Stimulated activated CD4-positive, alpha-beta T cell treated with anti-CD3 and anti-CD28 coated beads, Interleukin-1b, Interleukin-23, amount 100 ng/mL, for 24 hours (primary cell): ENCODE measurements at places on chromosomes 7 and 10.

DNA sequence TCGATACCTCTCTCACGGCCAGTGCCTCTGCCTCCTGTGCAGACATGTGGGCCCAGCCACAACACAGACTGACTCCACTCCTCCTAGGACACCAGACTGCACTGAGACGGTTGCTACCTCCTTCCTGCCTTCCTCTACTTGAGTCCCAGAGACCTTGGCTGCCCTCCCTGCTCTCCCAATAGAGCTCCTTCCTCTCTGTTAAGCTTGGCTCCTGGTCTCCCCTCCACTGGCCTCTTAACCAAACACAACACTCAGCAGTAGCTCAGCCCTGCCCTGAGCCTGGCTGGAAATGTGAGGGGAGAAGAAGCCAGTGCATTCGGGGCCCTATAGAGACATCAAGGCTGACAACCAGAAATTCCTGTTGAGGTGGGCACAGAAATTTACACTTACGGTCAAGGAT, 102.0 kb downstream of the HTR5A start:
- DNase-seq: no peak

DNA sequence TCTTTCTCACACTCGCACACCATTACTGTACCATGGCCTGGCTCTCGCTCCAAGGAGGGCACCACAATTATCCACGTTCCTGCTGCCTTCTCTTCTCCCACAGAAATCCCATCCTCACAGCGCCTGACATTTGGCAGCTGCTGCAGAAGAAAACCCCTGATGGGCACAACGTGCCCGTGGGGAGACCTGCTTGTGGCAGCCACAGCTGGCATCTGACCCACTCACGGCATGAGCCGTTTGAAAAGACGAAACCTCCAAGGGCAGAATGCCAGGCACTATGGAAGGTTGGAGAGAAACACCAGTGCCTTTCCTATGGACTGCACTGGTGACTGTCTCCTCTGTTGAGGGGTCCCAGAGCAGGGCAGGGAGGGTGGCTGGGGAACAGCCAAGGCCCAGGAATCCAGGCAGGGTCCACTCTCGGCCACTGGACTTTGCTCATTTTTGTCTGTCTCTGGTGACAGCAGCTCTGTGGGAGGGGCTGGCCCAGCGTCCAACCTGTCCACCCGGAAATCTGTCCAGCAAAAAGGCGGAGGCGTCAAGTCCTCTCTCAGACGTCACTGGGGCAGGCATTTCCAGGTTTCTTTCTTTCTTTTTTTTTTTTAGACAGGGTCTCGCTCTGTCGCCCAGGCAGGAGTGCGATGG, 61.0 kb upstream of the MKRN1 start:
- no peak for DNase-seq

GRCh38 chr7:127683776-127684681, 32.0 kb downstream of the SND1 start:
- DNase-seq: no peak

DNA sequence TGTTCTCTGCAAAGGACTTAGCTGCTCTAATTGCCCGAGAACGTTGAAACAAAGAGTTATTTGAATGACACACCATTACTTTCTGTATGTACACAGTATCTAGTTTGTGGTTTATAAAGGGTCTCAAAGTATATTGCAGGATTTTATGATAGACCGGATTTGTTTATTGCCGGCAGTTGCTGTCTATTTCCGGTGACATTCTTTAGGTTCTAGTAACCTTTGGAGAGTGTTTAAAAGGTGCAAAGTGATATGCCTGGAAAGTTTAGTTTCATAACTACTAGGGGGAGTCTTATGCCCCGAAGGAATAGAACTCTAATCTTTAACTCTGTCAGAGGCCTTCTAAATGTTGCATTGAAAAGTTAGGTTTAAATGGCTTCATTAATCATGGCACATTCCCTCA, 63.8 kb downstream of the PAPSS2 start:
- DNase-seq: no peak

DNA sequence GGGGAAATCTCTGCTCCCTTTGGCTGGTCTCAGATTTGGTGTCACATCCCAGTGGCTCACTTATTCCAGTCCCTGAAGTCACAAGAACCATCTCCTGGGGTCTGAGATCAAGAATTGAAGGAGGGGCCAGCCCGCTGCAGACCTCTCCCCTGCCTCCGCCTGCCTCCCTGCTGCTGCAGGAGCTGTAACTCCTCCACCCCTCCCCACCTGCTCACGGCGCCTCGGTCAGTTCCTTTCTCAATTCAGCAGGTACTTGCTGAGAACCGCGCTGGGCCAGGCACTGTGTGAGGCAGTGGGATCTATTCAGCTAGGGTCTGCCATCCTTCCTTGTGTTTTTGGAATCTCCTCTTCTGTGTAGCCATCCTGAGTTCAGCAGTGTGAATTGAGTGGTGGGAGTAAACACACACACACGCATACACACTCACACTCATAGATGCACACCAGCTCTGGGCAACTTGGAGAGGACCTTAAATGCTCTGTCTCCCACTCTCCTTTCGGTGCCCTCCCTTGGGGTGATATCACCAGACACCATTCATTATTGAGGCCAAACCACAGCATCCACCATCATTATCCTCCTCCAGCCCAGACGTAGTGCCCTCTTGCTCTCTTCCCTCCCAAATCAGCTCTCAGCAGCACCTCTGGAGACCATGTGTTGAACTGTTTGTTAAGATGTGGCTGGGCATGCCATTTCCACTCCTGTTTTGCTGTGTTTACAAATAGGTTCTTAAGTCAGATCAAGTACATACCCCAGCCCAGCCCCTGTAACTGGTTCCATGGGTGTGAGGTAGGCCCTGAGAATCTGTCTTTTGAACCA, 22.0 kb upstream of the ANKRD2 start:
- DNase-seq: no peak
